ENCODE measurements at places on chromosomes 16 and 17.

- no peak for DNase-seq
Measured at GRCh38 chr17:28773736-28774135, 29.9 kb downstream of the TRAF4 start.

DNA sequence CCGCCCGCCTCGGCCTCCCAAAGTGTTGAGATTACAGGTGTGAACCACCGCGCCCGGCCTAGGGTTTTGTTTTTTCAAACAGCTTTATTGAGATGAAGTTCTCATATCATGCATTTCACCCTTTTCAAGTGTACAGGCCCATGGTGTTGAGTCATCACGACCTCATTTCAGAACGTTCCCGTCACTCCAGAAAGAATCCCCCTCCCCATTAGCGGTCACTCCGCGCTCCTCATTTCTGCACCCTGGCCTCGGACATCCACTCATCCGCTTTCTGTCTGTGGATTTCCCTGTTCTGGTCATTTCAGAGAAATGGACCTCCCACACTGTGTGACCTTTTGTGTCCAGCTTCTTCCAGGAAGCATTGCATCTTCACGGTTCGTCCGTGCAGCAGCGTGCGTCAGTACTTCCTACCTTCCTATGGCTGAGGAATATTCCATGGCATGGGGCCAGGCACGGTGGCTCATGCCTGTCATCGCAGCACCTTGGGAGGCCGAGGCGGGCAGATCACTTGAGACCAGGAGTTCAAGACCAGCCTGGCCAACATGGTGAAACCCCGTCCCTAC lies 135.2 kb upstream of the GSE1 start:
- no peak for DNase-seq

DNA sequence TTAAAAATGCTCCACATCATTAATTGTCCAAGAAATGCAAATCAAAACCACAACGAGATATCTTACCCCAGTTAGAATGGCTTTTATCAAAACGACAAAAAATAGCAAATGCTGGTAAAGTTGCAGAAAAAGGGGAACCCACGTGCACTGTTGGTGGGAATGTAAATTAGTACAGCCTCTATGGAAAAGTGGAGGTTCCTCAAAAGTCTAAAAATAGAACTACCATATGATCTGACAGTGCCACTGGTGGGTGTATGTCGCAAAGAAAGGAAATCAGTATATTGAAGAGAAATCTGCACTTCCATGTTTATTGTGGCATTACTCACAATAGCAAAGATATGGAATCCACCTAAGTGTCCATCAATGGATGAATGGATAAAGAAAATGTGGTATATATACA lies 38.2 kb upstream of the ZFHX3 start:
- DNase-seq = no peak

DNA sequence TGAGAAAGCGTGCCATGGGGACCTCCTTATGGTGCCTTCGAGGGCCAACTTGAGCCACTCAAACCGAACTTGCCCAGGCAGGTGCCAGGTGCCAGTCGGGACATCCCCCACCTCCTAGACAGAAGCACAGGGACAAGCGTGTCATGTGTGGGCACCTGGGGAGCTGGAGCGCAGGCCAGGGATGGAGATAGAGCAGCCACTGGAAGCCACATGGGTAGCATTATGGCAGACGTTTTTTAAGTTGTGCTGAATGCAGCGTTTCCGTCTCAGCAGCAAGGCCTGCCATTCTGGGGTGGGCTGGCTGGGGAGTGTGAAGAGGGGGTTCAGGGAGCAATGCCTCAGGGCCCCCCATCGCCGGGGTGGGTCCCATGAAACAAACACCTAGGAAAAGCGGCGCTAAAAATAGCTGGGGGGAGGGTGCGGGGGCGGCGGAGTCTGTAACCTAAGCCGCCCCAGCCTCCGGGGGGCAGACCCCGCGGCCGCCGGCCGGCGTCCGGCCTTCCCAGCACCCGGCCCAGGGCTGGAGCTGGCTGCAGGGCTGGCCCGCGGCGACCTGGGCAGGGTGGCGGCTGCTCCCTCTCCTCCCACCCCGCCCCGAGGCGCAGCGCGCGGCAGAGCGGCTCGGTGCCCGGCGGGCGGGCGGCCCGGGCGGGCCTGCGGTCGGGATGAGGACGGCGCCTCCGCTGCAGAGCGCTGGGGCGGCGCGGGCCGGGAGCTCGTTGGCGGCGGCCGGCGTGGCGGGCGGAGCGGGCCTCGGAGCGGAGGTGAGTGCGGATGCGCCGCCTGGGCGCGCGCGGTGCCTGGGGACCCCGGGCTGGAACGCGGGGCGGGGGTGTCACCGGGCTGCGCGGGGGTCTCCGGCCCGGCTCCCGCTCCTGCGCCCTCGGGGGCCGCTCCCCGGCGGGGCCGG lies at the start of gene ZNF469:
Gene ZNF469, plus strand, starts transcription at position 469 of the 910 bp plus-strand sequence. CDS start 44,512 bp downstream, outside the sequence.
- DNase-seq = no peak

- DNase-seq = no peak
Measured at GRCh38 chr16:69382421-69382820, 3.4 kb downstream of the TERF2 start.

DNA sequence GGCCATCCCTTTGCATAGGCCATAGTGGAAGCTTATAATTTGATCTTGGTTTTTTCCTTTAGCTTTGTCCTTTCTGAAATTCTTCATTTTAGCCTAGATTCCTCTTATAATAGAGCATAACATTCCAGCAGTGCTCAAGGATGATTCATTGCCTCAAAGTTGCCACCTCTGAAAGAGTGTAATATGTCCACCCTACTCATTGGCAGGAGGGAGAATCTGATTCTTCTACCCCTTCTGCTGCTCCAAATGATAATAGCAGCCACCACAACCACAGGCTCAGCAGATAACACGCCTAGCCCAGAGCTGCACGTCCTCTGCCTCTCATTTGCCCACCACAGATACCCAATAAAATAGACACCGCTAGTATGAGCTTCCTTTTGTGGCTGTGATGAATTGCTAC lies 337.4 kb upstream of the HSBP1 start:
- no peak for DNase-seq

GRCh38 chr17:75326226-75326848 lies 37.1 kb upstream of the SLC25A19 start:
- DNase-seq = no peak

DNA sequence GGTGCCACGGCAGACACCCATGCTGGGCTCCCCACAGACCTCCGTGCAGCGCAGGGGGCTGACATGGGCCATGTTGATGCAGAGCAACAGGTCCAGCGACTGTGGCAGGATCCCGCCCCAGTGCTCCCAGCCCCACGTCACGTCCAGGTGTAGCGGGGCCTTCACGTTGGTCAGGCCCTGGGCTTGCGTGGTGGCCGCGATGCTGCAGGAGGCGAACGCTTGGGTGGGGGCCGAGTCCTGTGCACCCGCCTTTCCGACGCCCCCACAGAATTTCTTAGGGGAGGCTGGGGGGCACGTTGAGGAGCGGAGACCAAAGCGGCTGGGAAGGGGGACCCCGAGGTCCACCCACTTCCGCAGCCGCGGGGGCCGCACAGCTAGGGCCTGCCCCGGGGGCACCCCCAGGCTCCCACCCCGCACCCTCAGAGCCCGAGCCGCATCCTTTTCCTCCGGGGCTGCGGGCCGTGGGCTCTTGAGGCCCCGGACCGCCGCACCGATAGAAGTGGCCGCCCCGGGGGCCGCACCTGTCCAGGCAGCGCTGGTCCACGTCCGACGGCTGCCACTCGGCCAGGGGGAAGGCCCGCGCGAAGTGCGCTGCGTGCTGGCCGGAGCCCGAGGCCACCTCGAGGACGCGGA lies 416 bp downstream of the METTL26 start:
- no peak for DNase-seq

GRCh38 chr16:6125483-6126259 lies 1028.1 kb upstream of the EEF2KMT start:
- DNase-seq = no peak

Data from NCI-H1105 treated with DMSO at 0.1 percent for 48 hours (cell line).